ENCODE measurements at places on chromosomes 11 and 22.

DNA sequence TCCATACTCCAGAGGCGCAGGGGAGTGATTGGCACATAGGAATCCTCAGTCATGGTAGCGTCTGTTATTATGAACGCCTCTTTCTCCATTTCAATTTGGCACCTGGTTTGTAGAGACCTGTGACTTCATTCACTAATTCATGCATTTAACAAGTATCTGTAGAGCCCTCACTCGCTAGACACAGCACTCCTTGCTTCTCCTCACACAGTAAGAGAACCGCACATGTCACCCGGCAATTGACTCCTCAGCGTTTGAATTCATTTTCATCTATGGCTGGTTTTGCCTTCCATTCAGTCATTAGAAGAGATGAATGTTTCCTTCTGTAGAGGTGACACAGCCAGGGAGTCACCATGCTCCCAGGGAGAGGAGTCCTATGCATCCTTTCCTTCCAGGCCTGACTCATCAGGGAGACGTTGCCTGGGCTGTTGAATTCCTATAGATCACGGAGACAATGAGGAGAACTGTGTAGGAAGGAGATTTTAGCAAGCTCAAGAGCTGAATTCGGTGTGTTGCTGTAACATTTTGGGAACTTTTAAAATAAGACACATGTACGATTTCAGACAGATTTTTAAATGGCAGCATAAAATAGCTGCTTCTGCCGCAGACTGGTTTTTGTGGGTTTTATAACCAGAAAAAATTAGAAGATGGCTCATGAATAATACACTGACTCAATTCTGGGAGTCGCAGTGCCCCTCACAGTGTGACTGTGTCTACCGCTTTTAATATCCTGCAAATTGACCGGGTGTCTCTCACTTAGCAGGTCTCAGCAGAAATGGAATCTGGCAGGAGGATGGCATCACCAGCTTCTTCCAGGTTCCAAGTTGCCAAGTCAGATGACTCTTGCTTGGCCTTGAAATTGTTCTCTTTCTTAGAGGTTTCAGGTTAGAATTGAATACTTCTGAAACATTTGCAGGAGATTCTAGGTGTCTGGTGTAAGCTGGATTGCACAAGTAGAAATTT lies 44.4 kb upstream of the CLMP start:
- H3K27ac ChIP-seq, result no peak overlapping the region
- no peak for DNase-seq
- peaks cover 7% of the 10 kb centered on the region for H3K27me3 ChIP-seq
- no peak overlapping the region for H3K4me3 ChIP-seq

DNA sequence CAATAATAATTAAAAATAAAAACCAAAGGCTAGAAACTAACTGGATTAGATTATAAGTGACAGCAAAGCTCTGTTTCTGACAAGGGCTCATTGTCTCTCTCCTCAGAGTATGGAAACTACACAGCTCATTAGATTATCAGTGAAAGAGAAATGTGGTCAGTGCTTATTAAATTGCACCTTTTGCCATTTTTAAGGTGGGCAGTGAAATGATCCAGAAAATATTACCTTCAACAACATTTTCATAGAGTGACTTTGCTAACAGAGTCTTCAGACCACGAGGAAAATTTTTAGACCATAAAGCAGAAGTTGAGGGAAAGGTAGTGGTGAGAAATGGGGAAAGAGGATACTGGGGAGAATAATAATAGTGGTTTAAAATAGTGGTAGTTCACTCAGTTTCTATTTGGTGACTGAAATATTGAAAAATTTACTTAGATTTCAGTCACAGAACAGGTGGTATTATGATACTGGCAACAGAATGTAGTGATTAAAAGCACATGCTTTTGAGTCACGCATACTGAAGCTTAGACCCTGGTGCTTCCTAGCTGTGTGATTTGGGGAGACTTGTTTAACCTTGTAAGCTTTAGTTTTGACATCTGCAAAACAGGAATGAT lies 684.0 kb upstream of the CCDC90B start:
- H3K4me1 ChIP-seq, result no peaks in the 10 kb centered on the region
- no peak for DNase-seq
- no peaks in the 10 kb centered on the region for H3K27me3 ChIP-seq
- no peaks in the 10 kb centered on the region for H3K36me3 ChIP-seq
- H3K4me3 ChIP-seq, result no peak overlapping the region

DNA sequence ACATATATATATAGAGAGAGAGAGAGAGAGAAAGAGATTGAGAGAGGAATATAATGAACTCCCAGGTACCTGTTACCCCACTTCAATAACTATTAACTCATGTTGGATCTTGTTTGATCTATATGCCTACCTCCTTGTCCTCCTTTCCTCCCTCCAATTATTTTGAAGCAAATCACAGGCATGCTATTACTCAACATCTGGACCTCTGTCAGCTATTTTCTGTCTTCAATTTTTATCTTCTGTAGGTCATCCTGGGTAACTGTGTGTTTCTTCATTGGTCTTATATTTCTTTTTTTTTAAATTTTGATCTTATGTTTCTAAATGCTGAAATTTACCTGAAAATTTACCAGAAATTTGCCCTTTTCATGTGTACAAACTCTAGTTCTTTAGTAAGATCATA lies 24.8 kb downstream of the UVRAG start:
- H3K27ac ChIP-seq, result peak overlapping the region; percentile 65
- H3K4me1 ChIP-seq, result peaks cover 54% of the 10 kb centered on the region
- H3K27me3 ChIP-seq, result no peaks in the 10 kb centered on the region
- H3K4me3 ChIP-seq, result no peak overlapping the region
- peaks cover 22% of the 10 kb centered on the region for H3K36me3 ChIP-seq

- H3K4me1 ChIP-seq, result peaks cover 14% of the 10 kb centered on the region
- H3K36me3 ChIP-seq, result peaks cover under 1% of the 10 kb centered on the region
- no peak overlapping the region for H3K27ac ChIP-seq
These were observed 13.9 kb downstream of the IL17REL start for GRCh38 chr22:49998718-49999062.

GRCh38 chr11:76623171-76623883 lies 47.2 kb downstream of the LRRC32 start:
- H3K36me3 ChIP-seq, result peaks cover 4% of the 10 kb centered on the region
- H3K27ac ChIP-seq, result no peak overlapping the region
- no peak for DNase-seq
- H3K4me3 ChIP-seq, result no peak overlapping the region

- H3K4me3 ChIP-seq, result no peak overlapping the region
- H3K36me3 ChIP-seq, result no peaks in the 10 kb centered on the region
- no peak for DNase-seq
- peaks cover 4% of the 10 kb centered on the region for H3K27me3 ChIP-seq
These were observed 78.4 kb downstream of the CADM1 start for GRCh38 chr11:115425816-115426215.

GRCh38 chr22:20430720-20431510 lies 6.7 kb downstream of the SCARF2 start:
- peak overlapping the region; percentile 92 for H3K4me3 ChIP-seq
- H3K36me3 ChIP-seq, result peaks cover 2% of the 10 kb centered on the region
- H3K27me3 ChIP-seq, result peaks cover 32% of the 10 kb centered on the region
- H3K27ac ChIP-seq, result no peak overlapping the region
- peaks cover 13% of the 10 kb centered on the region for H3K4me1 ChIP-seq
- DNase-seq, result peak; percentile 52

DNA sequence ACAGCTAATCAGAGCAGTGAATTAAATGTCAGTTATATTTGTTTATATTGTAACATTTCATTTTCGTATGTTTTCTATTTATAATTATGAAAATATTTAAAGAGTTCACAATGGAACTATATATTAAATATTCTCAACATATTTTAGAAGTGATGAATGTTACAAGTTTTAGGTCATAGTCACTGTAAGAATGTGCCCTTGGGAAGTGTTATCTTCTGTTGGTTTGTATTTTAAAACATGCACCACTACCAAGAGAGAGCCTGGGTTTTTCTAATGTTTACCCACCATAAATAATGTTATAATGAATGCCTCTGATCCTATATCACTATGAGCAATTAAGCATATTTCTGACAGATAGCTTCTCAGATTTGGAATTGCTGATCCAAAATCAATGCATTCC lies 171.0 kb downstream of the BCR start:
- H3K4me3 ChIP-seq, result no peak overlapping the region
- no peaks in the 10 kb centered on the region for H3K4me1 ChIP-seq
- no peak for DNase-seq
- no peak overlapping the region for H3K27ac ChIP-seq
- H3K27me3 ChIP-seq, result peaks cover 18% of the 10 kb centered on the region
- no peaks in the 10 kb centered on the region for H3K36me3 ChIP-seq

GRCh38 chr11:72080326-72081183 lies at the start of the genes LRRC51 and NUMA1:
LRRC51 (plus strand) TSS chr11:72080850; CDS start chr11:72089084, 8,234 bp downstream.
NUMA1 (minus strand) TSS chr11:72080542; CDS start chr11:72035943, 44,599 bp downstream.
- H3K27ac ChIP-seq, result peak within 1 kb of the TSS; percentile 99
- peak; percentile 96 for DNase-seq
- H3K4me3 ChIP-seq, result peak within 1 kb of the TSS; percentile 96
- H3K27me3 ChIP-seq, result no peaks in the 10 kb centered on the region
- peaks cover under 1% of the 10 kb centered on the region for H3K36me3 ChIP-seq

GRCh38 chr11:32039149-32039548 lies 51.7 kb upstream of the RCN1 start:
- H3K27ac ChIP-seq, result no peak overlapping the region
- H3K27me3 ChIP-seq, result peaks cover 9% of the 10 kb centered on the region
- H3K4me3 ChIP-seq, result no peak overlapping the region
- no peaks in the 10 kb centered on the region for H3K4me1 ChIP-seq

- peaks cover 10% of the 10 kb centered on the region for H3K4me1 ChIP-seq
- no peaks in the 10 kb centered on the region for H3K27me3 ChIP-seq
- DNase-seq, result no peak
- H3K4me3 ChIP-seq, result no peak overlapping the region
These were observed 17.8 kb downstream of the PRR5 start for GRCh38 chr22:44719586-44720368.

DNA sequence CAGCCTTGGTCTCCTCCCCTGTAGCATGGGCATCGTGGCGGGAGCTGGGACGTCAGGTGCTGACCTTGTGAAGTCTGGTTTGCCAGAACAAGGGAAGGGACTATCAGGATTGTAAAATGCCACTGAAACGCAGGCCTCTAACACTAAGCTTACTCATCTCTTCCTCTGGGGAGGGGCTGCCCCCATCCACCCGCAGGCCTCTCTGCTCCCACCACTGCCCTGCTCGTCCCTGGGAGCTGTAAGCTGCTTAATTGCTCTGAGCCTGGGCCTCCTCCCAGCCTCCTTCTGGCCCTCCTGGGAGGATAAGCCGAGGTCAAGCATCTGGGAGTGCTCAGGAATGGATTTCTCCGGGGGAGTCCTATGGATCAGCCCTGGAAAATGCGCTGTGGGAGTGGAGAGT lies 8.4 kb downstream of the SHISAL1 start:
- H3K4me3 ChIP-seq, result no peak overlapping the region
- peaks cover 14% of the 10 kb centered on the region for H3K4me1 ChIP-seq
- no peaks in the 10 kb centered on the region for H3K36me3 ChIP-seq
- H3K27ac ChIP-seq, result no peak overlapping the region

- no peaks in the 10 kb centered on the region for H3K4me1 ChIP-seq
- H3K4me3 ChIP-seq, result no peak overlapping the region
- DNase-seq, result no peak
- no peak overlapping the region for H3K27ac ChIP-seq
These were observed 463.3 kb downstream of the SOX6 start for GRCh38 chr11:15893080-15893492.

- H3K36me3 ChIP-seq, result no peaks in the 10 kb centered on the region
- peak overlapping the region; percentile 97 for H3K4me3 ChIP-seq
- H3K4me1 ChIP-seq, result peaks cover 6% of the 10 kb centered on the region
- peak; percentile 28 for DNase-seq
- peak overlapping the region; percentile 86 for H3K27ac ChIP-seq
- H3K27me3 ChIP-seq, result no peaks in the 10 kb centered on the region
These were observed 561 bp downstream of the PGM2L1 start for GRCh38 chr11:74397501-74398243.

DNA sequence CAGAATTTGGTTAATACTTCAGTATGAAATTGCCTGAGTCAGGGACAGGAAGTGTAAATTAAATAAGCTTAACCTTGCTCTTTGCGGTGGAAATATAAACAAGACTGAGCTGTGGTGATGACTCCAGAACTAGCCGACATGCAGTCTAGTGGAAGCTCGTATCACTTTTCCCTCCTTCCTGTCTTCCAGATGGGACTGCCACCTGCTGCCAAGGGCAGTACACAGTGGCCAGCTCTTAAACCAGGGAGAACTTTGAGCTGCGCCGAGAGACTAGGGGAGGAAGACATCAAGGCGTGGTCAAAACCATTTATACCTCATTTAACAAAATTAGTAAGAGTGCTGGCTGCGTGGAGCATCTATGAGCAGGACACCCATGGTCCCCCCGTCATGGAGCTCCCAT lies 31.3 kb upstream of the CTTN start:
- no peak for DNase-seq
- H3K36me3 ChIP-seq, result peaks cover 21% of the 10 kb centered on the region
- no peak overlapping the region for H3K27ac ChIP-seq
- H3K4me1 ChIP-seq, result peaks cover 13% of the 10 kb centered on the region

- DNase-seq, result no peak
- H3K4me3 ChIP-seq, result no peak overlapping the region
- no peaks in the 10 kb centered on the region for H3K36me3 ChIP-seq
- peaks cover 4% of the 10 kb centered on the region for H3K27me3 ChIP-seq
- H3K4me1 ChIP-seq, result peaks cover 13% of the 10 kb centered on the region
- H3K27ac ChIP-seq, result no peak overlapping the region
These were observed 7.6 kb downstream of the APOBEC3A start for GRCh38 chr22:38964989-38965388.

DNA sequence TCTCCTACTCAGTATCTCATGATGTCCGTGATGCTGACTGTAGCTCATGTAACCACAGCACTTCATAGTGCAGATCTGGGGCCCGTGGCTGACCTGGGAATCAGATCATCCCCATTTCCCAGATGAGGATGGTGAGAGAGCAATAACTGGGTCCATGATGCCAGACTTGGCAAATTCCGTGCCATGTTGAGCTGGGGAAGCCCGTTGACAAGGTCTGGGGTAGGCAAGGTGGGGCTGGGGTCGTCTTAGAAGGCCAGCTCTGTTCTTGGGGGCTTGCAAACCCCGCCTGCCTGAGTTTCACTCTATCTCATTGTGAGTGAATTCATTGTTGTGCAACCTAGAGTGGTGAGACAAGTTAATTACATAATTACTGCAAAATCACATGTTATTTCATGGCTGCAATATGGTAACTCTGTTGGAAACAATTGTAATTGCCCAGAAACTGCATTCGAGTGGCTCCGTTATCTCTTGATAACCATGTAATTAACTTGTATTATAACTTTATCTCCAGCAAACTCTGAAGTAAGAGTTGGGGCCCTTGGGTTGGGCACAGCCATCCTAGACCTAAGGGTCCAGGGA lies 41.7 kb downstream of the LMO1 start:
- H3K4me3 ChIP-seq, result no peak overlapping the region
- no peak for DNase-seq
- H3K36me3 ChIP-seq, result no peaks in the 10 kb centered on the region
- H3K4me1 ChIP-seq, result peaks cover 5% of the 10 kb centered on the region
- H3K27me3 ChIP-seq, result peaks cover 4% of the 10 kb centered on the region

DNA sequence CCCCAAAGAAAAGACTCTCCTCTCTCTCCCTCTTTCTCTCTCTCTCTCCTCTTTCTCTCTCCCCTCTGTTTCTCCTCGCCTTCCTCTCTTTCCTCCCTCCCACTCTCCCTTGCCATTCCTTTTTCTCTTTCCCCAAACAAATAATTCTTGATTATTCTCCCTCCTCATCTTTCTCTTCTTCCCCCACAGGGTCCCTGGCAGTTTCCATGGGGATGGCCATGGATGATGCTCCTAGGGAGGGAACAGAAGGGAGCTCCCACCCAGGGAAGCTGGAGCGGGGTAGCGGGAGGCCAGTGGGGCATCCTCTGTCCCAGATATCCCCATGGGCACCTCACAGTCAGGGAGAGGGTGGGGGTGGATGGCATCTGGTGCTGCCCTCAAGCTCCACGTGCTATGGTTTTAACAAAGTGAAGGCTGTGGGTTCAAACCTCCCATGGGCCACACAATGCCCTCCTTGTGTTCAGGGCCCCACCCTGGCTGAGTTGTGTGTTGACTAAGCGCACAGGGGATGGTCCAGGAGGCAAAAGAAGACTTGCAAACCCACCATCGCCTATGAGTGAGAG lies 266.4 kb downstream of the BUD13 start:
- peaks cover 23% of the 10 kb centered on the region for H3K27me3 ChIP-seq
- no peaks in the 10 kb centered on the region for H3K4me1 ChIP-seq
- no peak overlapping the region for H3K4me3 ChIP-seq
- no peak for DNase-seq

Measured in memory B cell (primary cell).